ENCODE measurements at places on chromosomes 7 and 10. TPM values are rescaled to one million over a fixed set of nuclear protein-coding genes. Genes with fewer than 3 reads are reported as not detected.

DNA sequence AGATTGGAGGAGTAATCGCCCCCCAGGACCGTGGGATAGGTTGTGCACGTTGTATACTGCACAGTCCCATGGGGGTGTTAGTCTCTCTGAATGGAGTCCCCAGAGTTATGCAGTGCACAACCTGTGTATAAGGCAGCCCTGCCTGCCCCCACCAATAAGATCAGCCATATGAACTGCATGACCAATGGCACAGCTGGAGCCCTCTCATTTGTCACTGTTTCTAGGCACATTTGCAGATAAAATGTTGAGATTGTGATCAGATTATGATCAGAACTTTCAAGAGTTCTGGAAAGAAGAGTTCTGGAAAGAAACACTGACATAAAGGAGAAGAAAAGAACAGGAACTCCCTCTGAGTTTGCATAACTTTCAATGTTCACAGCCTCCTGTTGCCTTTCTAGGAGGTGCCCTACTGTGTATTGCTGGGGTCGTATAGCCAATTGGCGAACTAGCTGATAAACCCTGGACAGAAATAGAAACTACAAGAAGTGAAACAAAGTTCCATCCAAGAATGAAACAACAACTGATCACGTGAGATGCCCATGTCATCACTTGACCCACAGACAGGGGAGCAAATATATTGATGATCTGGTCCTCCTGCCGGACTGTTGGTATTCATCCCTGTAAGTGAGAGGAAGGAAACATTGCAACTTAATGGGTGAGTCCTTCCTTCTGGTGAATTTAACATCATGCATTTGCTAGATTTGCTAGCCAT lies 49.6 kb upstream of the TOMM7 start:
- H3K27ac ChIP-seq: no peak overlapping the region
- DNase-seq: no peak
- peaks cover 4% of the 10 kb centered on the region for H3K4me1 ChIP-seq
- H3K4me3 ChIP-seq: no peak overlapping the region
- H3K36me3 ChIP-seq: no peaks in the 10 kb centered on the region

Gene TRRAP
- total RNA-seq: 19.7 TPM

- H3K4me1 ChIP-seq: peaks cover 12% of the 10 kb centered on the region
- H3K36me3 ChIP-seq: no peaks in the 10 kb centered on the region
- H3K4me3 ChIP-seq: no peak overlapping the region
- no peaks in the 10 kb centered on the region for H3K27me3 ChIP-seq
- no peak overlapping the region for H3K27ac ChIP-seq
These were observed 2.4 kb downstream of the TLL2 start for GRCh38 chr10:96511044-96511945.

Gene LLCFC1
- total RNA-seq: not detected

GRCh38 chr10:6165221-6165725 lies 37.5 kb upstream of the PFKFB3 start:
- H3K36me3 ChIP-seq: no peaks in the 10 kb centered on the region
- no peak for DNase-seq
- H3K4me3 ChIP-seq: no peak overlapping the region

DNA sequence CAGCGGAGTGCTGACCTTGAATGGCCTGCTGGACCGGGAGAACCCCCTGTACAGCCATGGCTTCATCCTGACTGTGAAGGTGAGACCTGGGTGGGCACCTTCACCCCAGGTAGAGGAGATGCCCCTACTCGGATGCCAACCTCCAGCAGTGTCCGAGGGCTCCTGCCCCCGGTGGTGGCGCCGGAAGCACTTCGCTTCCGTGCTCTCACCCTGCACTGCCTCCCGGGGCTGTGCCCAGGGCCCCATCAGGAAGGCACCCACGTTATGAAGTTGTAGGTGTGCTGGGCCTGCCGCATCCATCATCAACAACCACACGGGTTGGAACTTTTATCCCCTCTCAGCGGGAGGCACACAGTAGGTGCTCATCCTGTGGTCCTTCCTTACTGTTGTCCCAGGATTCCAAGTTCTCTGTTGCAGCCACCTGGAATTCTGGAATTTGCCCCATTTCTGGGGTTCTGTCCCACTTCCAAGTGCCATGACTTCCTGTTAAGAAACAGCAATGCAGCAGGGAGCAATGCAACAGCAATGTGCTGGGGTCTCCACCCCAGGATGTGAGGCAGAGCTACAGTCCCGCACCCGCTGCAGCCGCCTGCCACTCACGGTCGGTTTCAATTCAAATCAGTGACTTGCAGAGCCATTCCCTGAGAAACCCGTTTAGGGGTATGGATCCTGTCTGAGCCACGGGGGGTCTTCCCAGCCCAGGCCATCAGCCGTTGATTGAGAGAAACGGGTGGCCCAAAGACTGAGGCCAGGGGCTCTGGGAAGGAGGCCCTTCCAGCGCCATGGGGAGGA lies 103.8 kb downstream of the C10orf105 start:
- no peak overlapping the region for H3K4me3 ChIP-seq
- DNase-seq: no peak
- no peaks in the 10 kb centered on the region for H3K27me3 ChIP-seq
- H3K4me1 ChIP-seq: no peaks in the 10 kb centered on the region
- H3K36me3 ChIP-seq: no peaks in the 10 kb centered on the region

Gene UBE2D4
- 15.7 TPM for total RNA-seq

DNA sequence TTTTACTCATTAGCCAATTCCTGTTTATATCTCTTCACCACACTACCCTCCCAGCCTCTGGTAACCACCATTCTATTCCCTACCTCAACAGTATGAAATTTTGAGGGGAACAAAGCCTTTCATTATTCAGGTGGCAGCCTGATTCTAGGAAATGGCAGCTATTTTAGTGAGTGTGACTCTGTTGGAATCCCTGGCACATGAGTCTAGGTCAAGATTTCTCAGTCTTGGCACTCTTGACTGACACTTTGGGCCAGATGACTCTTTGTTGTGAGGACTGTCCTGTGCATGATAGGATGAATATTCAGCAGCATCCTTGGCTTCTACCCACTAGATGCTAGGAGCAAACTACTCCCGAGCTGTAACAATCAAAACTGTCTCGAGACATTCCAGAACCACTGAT lies 322.8 kb upstream of the PHYHIPL start:
- H3K27ac ChIP-seq: no peak overlapping the region
- H3K27me3 ChIP-seq: no peaks in the 10 kb centered on the region
- DNase-seq: no peak
- H3K36me3 ChIP-seq: no peaks in the 10 kb centered on the region
- no peaks in the 10 kb centered on the region for H3K4me1 ChIP-seq
